ENCODE measurements at places on chromosomes 5 and 9.
A peak's percentile ranks its signal among the peaks of the same experiment; 100 is the strongest.

DNA sequence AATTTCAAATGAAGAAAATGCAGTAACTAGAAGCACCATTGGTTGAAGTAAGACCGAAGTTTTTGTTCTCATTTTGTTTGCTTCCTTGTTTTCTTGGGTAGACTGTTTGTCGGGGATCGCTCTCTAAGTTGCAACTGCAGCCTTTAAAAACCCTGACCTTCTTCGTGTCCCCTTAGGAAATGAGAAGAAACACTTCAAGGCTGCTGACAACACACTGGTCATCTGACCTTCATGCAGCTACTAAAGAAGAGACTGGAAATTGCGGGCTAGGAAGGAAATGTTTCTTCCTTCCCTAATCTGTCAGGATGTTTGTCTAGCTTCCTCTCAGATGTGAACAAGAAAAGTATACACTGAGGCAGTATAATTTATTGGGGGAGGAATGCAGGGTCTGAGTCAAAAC, 50.7 kb upstream of the CHSY3 start:
- DNase-seq, result no peak

DNA sequence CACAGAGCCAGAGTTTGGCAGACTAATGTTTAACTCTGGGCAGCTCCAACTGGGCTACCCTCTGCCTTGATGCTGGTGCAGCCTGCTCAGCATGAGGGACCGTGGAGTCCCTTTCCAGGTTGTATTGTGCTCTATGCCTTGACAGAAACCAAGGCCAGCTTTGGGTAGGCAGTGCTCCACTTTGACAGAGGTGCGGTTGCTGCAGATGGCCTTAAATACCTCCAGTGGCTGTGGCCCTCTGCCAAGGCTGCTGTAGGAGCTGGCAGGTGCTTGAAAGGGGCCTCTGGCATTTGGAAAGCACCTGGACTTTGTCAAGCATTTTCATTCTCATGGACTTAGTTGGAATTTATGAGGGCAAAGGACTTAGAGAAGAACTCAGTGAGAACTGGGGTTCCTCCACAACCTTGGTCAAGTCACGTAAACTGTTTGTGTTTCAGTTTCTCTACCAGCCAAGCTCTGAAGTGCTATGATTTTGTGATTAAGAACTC, 249.7 kb upstream of the ZNF462 start:
- DNase-seq, result no peak

DNA sequence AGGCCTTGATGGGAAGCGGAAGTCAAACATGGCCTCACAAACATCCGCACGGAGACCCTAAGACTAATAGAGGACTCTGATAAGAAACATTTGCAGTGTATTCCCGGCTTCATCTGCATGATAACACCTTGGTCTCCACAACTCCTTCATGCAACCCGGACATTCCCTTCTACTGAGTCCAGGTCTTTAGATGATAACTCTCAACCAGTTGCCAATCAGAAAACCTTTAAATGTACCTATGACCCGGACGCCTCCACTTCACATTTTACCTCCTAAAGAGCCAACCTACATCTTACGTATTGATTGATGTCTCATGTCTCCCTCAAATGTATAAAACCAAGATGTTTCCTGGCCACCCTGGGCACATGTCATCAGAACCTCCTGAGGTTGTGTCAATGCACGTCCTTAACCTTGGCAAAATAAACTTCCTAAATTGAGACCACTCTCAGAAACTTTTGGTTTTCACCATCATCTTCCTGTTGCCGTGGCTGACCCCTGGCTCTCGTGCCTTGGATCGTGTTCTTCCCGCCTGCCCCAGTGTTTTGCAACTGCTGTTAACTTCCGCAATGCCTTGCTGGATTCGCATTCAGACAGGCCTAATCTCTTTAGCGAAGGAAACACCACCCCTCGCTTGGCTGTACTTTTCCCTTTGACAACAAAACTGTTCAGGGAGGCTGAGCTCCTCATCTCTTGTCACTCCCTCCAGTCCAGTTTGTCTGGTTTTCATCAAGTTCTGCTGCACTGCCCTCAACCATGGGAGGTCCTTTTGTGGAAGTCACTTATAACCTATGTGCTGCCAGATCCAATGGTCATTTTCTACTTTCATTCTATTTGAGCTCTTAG, 1.1 kb upstream of the DAP start:
- DNase-seq, result peak; percentile 23

- no peak for DNase-seq
Measured at GRCh38 chr9:121219530-121219929, 17.9 kb upstream of the RAB14 start.

GRCh38 chr9:8070779-8071444, 271.3 kb upstream of the DMAC1 start:
- DNase-seq, result no peak

DNA sequence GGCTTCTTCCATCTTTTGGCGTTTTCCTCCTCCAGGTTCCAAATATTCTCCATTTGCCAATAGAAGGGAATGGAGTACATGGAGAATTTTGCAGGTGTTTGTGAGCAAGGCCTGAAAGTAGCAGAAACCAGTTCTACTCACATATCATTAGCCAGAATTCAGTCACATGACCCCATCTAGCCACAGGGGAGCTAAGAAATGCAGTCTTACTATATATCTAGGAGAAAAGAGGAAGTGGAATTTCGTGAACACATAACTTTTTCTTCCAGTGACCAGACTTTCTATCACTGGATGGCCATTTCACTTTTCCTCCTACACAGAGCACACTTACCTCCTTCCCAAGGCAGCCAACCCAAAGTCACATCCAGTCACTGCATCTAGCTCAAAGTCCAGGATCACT, 55.1 kb downstream of the LOX start:
- no peak for DNase-seq

- no peak for DNase-seq
Measured at GRCh38 chr5:83179966-83180365, 102.6 kb downstream of the XRCC4 start.

- DNase-seq, result no peak
Measured at GRCh38 chr5:161258438-161258837, 288.1 kb downstream of the GABRB2 start.

- no peak for DNase-seq
Measured at GRCh38 chr5:102832445-102832844, 77.3 kb downstream of the PAM start.

GRCh38 chr5:163497315-163497714, 8.1 kb upstream of the MAT2B start:
- DNase-seq, result no peak

- no peak for DNase-seq
Measured at GRCh38 chr9:138043061-138043410, 165.5 kb downstream of the CACNA1B start.

GRCh38 chr9:106869458-106869857, 6.5 kb downstream of the ZNF462 start:
- DNase-seq, result no peak

GRCh38 chr5:154917757-154918156, 20.3 kb downstream of the GEMIN5 start:
- DNase-seq, result no peak

GRCh38 chr5:42854795-42855194, 43.1 kb upstream of the SELENOP start:
- no peak for DNase-seq

DNA sequence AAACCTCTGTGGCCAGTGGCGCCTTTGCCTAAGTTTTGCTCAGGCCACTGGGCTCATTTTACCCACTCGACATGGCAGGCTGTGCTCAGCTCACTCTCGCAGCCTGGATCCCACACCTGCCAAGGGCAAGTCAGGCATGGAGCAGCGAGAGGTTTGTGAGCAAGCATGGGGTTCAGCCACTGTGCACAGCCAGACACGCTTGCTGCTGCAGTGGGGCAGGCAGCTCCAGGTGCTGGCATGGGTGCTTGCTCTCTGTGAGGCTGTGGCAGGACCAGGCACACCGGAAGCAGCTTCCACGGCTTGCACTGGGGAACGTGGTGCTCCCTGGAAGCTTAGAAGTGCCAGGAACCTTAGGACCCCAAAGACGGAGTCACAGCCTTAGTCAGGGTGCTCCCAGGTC, 470.1 kb downstream of the CDH9 start:
- no peak for DNase-seq

GRCh38 chr5:76859591-76860247, 9.9 kb downstream of the S100Z start:
- DNase-seq, result no peak

DNA sequence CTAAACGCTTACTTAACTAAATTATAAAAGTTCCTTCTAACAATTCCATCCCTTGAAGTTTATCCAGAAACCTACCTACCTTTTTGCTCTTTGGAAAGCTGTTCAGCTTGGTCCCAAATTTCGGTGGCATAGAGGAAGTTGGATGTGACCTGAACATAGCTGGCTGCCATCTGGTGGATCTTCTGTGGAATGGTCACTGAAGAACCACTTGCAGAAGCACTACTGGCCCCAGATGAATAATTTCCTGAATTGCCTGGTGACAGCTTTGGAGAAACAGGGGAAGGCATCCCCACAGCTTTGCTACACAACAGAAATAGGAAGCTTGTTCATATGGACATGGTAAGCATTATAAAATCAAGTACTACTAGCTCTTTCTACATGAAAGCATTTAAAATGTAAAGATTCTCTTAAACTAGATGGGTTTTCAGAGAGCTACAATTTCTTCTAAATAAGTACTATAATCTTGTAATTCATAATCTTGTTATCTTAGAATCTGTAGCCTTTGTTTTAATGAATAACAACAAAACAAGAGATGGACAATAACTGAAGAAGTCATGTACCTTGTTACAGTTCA, 9.9 kb downstream of the LEAP2 start:
- peak; percentile 66 for DNase-seq

GRCh38 chr9:94586316-94586715, 7.3 kb downstream of the FBP2 start:
- DNase-seq, result no peak

DNA sequence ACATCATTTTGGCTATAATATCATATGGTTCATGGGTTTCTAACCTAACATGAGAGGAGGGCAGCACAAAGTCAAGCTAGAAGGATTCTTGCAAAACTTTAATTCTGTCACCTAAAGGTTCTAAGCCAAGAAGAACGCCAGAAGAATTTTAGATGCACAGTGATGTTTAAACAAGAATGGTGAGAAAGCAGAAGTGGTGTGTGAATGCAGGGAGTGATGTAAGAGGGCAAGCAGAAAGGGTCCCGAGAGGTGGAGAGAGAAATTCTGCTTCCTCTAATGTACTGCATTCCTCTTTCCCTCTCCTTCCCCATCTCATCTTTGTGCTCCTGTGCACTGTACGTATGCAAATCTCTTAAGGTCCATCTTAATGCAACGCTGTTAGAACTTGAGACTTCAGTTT, 2.1 kb upstream of the TRMO start:
- no peak for DNase-seq

GRCh38 chr5:154849264-154849785, 1.1 kb downstream of the FAXDC2 start:
- no peak for DNase-seq

- no peak for DNase-seq
Measured at GRCh38 chr9:127496974-127497373, 45.7 kb downstream of the LRSAM1 start.

- DNase-seq, result no peak
Measured at GRCh38 chr5:11234501-11234911, 473.5 kb upstream of the DAP start.

- DNase-seq, result no peak
Measured at GRCh38 chr9:27379311-27380251, 82.6 kb upstream of the EQTN start.

- no peak for DNase-seq
Measured at GRCh38 chr5:57986761-57987341, 473.0 kb downstream of the PLK2 start.

- no peak for DNase-seq
Measured at GRCh38 chr5:176814836-176815438, 4.6 kb downstream of the UNC5A start.

DNA sequence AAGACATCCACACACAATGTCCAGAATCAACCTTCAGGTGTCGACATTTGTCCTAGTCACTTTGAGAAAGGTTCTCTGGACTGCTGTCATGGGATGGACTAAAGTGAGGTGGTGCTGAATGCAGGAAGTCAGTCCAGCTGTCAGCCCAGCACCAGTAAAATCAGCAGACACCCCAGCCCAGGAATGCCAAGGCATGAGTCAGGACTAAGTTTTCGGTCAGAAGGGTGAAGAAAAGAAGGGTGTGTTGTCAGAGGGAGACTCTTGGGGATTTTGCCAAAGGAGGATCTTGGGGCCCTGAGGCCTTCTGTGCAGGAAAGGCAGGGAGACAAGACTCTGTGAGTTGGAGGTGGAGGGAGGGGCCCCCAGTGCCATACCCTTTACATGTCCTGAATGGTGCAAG, 69.0 kb upstream of the XPA start:
- DNase-seq, result no peak

DNA sequence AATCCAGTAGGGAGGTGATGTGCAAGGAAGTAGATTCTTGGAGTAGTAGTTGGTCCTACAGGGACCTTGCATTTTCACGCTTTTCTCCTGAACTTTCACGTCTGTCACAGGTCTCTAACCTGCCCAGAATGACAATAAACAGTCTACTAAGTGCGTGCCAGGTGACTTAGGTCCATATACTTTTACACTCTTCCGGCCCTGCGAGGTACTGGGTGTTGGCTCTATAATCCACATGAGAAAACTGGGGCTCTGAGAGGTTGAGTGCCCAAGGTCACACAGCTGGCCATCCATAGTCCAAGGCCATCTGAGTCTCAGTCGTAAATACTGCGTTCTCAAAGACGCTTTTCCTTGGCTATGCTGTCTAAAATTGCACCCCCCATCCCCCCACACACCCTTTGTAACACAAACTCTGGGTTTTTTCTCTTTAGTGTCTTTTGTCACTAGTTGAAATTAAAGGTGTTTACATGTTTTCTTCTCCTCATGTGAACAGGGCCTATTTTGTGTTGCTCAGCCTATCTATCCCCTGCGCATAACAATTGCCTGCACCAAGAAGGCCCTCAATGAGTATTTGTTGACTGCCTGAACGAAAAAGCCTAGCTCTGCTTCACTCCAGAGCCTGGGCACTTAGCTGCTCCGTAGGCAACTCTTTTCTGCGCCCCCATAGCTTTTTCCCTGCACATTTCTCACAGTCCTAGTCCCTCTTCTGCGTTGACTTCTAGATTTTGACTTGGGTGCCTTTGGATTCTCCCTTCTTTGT, 943 bp downstream of the SFXN1 start:
- no peak for DNase-seq

DNA sequence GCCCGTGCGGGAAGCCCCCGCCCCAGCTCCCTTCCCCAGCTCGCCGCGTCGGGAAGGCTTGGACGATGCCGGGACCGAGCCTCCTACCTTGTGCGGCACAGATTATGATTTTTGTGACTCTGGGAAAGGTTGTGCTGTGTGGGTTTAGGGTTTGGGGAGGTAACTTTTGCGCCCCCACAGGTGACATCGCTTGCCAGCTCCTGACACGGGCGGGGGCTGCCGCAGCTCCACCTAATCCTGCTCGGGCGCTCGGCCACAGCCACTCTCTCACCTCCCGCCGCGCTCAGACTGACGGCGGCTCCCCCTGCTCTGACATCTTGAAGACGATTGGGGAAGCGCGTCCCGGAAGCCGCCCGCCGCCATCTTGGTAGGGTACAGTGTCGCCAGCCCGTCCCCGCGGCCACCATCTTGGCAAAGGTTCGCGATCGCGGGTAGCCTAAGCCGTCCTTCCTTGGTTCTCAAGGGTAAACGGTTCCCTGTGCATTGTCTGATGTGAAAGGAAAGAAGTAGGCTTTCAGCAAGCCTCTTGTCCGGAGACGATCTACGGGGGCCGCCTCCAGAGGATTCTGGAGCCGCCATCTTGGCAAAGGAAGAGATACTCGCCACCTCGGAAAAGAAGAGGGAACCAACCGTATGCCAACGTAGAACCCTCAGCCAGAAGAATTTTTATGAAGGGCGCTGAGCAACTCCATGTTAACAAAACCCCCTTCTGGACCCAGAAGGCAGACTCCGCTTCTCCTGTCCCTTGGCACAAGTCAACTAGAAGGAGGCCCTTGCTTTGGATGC, 1.8 kb upstream of the NR3C1 start:
- no peak for DNase-seq

GRCh38 chr9:116569111-116569510, 118.0 kb upstream of the TRIM32 start:
- DNase-seq, result no peak

All from glomerular endothelial cell (primary cell).